ENCODE measurements at places on chromosomes 3 and 15. TPM values are rescaled to one million over a fixed set of nuclear protein-coding genes. Genes with fewer than 3 reads are reported as not detected.

Gene ITGA11
- 3.4 TPM for polyA plus RNA-seq

Gene SENP8
- 5.6 TPM for polyA plus RNA-seq

Gene LMCD1
- 24.3 TPM for polyA plus RNA-seq

Gene HTR3E
- not detected for polyA plus RNA-seq

Gene SEC61A1
- 119 TPM for polyA plus RNA-seq

Gene GUCA1C
- 2.7 TPM for polyA plus RNA-seq

Gene ZMAT3
- polyA plus RNA-seq, result 4.2 TPM

- DNase-seq, result no peak
Measured at GRCh38 chr3:74501007-74501406, 113.5 kb downstream of the CNTN3 start.

GRCh38 chr3:71066849-71067261 lies 516.7 kb downstream of the FOXP1 start:
- no peak for DNase-seq

DNA sequence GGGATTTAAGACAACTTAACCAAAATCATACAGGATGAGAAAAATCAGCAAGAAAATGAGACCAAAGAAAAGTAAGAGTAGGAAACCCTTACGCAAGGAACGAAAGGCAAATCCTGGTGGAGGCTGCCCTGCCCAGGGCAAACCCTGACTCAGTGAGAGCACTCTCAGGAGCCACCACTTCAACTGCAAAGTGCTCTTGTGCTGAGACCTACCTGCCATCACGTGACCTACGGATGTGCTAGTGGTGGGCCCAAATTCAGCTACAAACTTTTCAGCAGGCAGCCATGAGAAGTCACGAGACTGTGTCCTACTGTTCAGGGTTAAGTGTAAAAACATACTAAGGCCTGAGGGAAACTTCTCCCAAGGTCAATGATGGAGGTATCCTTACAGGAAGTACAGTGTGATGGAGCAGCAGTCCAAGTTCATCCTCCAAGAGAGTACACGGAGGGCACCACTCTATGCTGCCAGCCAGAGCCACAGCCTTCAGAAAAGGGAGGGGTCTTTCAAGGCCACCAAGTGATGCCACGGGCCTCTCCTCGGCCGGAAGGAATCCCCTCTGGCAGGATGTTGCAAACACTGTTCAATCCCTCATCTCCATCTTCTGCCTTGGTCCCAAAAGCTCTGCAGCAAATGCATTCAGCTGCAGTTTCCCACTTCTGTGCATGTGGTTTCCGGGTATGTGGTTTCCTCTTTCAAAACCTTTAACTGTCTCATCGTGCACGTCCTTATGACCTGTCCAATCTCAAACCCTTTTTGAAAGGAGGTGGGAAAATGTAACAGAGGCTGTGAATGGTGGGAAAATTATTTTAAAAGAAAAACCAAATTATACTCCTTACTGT lies 9.5 kb downstream of the CHSY1 start:
- no peak for DNase-seq

DNA sequence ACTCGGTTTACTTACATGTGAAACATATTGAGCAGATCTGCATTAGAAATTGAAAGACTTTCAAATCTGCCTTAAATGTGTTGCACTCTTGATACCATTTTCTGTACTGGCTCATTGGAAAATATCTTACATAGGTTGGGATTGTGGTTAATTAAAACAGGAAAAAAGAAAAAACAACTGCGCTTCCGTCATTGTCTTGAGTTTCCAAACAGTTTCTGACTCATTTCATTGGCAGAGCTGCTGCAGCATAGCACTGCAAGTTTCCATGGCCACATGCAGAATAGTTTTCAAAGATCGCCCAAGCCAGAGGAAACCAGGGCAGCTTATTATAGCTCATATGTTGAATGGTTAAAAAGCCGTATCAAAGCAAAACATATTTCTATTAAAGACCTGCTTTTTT lies 446.6 kb upstream of the BCHE start:
- no peak for DNase-seq

GRCh38 chr15:88019656-88020055 lies 236.9 kb downstream of the NTRK3 start:
- no peak for DNase-seq

DNA sequence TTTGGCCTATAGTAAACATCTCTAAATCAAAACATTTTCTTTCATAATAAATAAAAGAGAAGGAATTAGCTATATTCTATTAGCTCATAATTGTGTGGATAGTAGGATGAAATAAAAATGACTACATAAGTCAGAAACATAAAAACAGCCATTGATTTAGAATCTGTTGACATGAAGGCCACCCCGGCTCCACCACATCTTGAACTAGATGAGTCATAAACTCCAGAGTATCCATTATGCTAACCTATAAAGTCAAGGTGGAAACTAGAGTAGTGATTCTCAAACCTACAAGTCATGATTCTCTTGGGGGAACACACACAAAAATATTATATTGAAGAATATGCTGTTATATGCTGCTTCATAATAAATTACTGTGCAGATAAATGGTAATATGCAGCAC lies 831.0 kb downstream of the TUSC7 start:
- no peak for DNase-seq

- no peak for DNase-seq
Measured at GRCh38 chr15:79962178-79962577, 8.8 kb downstream of the BCL2A1 start.

- no peak for DNase-seq
Measured at GRCh38 chr15:29942548-29942947, 120.3 kb upstream of the TJP1 start.

DNA sequence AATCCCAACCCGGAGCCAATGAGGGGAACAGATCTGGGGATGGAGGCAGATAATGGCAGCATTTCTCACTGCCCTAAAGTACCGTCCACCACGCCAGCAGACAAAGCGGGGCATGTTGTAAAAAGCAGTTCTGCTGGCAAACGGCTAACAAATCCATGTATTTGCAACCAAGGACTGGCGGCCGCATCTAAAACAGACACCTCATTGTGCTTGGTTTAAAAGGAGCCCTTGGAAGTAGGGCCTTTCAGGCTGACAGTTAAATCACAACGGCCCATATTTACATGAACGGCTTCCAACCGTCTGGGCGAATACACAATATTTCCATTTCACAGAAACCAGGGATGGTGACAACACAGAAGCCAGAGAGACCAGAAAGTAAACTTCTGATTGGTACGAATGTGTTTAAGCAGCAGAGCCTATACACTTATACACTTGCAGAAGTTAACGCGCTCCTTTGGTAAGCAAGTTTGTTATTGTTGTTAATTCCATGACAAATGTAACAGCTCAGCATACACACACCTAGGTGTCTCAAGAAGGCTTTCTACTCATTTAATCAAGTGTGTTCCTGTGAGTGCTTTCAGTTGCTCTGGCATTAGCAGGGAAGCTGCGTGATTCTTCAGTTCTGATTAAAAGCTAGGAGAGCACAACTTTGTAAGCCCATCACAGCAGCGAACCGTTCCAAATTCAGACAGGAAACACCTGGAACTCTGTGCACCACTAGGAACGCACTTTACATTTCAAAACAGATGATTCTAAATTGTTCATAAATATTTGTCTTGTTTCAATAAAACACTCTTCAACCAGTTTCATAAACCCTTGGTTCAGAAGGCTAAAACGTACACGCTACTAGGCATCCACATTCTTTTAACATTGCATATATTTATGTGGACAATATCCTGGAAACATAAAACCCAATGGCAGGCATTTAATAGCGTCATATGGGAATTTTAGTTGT lies 112.9 kb downstream of the PDZRN3 start:
- DNase-seq, result peak; percentile 60
